BJ (cell line): ENCODE measurements at places on chromosomes 11 and 22.
A peak's percentile ranks its signal among the peaks of the same experiment; 100 is the strongest.

DNA sequence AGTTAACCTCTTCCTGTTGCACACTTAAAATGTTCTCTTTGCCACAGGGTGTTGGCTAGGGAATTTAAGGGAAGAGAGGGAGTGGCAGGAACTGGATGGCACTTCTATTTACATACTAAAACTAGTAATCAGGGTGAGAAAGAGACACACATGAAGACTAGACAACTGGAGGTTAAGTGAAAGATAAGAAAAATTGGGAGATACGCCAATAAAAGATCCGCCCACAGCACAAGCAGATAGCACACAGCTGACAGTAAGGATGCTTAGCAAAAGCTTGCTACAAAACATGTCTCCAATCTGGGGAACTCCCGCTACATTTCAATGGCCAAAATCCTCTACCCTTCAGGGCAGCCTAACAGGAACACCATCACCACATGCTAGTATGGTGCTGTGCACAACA, 12.8 kb downstream of the CPSF7 start:
- no peak for DNase-seq

- no peak for DNase-seq
Observed at GRCh38 chr22:50167689-50168489, 2.6 kb upstream of the PANX2 start.

- DNase-seq, result no peak
Observed at GRCh38 chr11:123640677-123641494, 13.5 kb downstream of the SCN3B start.

GRCh38 chr22:46237453-46238124, 12.5 kb downstream of the CDPF1 start:
- DNase-seq, result no peak

DNA sequence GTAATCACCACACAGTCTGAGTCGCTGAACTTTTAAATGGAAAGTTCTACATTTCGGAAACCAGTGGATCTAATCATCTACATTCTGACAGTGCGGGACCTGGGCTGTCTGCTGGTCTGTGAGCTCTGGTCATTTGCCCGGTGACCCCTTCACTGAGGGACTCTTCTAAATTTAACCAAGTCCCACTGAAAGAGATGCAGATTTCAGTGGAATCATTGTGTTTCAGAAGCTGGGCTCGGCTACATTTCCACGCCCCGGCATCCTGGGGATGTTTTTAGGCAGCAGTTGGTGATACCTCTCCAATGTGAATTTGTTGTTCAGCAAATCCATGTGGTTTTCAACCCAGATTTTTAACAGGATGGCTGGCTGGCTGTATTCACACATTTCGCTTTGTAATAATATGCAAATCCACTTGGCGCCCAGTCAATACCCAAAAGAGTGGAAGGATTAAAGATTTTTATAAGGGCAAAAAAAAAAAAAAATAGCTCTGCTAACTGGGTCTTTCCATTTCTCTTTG, 145.5 kb upstream of the RASSF10 start:
- DNase-seq, result no peak

GRCh38 chr22:50696799-50697561, 24.4 kb downstream of the SHANK3 start:
- no peak for DNase-seq

GRCh38 chr11:92965196-92965595, 4.3 kb upstream of the MTNR1B start:
- no peak for DNase-seq

GRCh38 chr11:113436672-113437252, 38.4 kb downstream of the DRD2 start:
- no peak for DNase-seq

DNA sequence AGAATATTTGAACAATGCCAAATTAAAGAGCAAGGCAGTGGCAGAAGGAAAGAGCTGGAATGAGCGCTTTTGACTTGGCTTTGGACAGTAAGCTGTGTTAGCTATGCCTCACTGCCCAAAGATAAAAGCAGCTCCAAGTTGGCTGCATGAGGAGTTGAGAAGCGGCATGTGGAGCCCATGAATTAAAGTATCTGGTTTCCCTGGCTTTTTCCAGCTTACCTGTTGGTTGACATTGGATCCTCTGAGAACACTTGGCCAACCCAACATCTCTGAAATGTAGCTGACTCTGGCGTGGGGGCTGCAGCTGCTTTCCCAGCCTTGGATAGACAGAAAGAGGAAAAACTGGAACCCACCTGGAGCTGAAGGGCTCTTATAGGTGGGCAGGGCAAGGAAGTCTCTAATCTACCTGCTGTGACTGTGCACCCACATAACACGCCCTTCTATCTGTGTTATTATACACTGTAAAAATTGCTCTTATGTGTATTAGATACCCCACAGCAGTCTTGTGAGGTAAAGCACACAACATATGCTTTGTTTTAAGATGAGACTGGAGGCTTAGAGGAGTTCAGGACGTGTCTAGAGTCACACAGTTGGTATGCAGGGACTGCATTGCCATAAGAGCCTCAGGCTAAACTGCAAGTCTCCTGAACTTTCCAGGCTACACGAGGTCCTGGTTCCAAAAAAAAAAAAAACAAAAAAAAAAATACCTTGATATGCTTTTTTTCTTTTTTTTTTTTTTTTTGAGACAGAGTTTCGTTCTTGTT, 5.8 kb downstream of the UBASH3B start:
- peak; percentile 74 for DNase-seq

DNA sequence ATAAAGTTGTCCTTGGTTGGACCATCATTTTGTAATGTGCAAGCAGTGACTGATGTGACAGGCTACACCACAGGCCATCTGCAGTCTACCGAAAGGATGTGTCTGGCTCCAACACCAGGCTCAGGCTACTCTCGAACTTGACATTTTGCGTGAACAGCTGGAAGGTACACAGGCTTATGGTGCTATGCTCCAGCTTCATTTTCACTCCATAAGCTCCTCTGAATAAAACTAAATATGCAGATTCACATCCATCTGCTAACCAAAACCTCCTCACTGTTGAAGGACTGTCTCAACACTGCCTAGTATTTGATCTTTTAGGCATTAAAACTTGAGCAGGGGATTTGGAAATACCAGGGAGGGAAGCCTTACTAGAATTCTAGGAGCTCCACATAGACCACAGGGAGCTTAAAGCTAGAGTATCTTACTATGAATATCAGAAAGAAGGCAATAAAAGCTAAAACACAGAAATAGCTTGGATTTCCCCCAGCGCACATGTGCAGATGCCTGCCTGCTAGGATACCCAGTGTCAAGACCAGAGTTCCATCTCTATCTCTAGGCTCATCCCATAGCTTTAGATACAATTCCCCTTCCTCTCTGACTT, 383.9 kb upstream of the FAT3 start:
- no peak for DNase-seq

DNA sequence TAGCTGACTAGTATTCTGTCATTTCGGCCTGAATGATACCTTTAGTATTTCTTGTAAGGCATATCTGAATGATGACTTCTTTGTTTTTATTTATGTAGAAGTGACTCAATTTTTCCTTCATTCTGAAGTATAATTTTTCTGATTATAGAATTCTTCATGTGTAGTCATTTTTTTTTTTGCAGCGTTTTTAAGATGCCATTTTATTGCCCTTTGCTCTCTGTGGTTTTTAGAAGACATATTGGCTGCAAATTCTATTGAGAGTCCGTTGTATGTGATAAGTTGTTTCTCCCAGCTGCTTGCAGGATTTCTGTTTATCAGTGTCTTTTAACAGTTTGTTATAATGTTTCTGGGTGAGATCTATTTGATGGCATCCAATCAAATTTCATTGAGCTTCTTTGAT, 1224.8 kb downstream of the JRKL start:
- no peak for DNase-seq

DNA sequence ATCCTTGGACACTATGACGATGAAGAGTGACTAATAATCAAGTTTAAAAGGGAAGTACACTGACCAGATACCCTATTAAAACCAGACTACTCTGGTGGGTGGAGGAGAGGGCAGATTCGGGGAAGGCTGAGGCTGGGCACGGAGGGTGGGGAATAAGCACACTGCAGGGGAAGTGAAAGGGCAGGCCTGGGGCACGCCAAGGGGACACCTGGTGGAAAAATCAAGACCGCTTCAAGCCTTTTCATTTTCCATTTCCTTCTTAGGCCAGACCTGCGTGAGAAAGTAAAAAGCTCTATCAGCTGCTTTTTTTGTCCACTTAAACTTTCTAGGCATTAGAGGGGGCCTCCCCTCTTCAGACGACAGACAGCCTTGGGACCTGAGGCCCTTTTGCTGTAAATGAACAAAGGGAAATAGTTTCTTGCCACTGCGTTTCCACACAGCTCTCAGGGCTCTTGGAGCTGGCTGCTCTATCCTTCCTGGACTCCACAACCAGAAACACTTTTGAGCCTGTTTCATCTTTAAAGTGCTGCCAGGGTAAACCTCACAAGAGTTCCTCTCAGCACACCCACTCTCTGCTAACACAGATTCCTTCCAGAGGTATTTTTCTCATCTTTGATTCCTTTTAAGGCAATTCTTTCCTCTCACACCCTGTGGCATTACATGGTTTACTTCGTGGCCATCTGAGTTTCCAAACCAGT, 25.0 kb upstream of the SERPIND1 start:
- no peak for DNase-seq
